Kidney capillary endothelial cell (primary cell): ENCODE measurements at places on chromosomes 2 and 18.

DNA sequence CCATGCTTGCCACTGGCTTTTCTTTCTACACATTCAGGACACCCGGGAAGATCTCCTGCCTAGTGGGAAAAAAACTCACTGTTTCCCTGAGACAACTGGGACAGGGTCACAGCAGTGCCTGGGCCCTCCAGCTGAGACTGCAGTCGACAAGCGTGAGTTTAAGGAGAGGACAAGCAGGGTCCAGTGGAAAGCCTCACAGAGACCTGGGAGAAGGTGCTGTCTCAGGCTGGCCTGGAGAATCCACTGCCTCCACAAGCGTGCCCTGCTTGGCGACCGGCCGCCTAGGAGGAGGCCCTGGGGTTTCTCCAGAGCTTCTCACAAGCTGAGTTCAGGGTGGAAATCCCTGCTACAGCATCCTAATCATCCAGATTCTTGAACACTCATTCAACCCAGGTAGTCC lies 519.6 kb upstream of the RAB6C start:
- DNase-seq = no peak

GRCh38 chr2:149104221-149104620 lies 65.7 kb downstream of the LYPD6B start:
- DNase-seq = no peak

GRCh38 chr2:23497536-23497935 lies 112.6 kb downstream of the KLHL29 start:
- no peak for DNase-seq

- DNase-seq = peak; percentile 16
Measured at GRCh38 chr18:24659827-24660720, 199.6 kb downstream of the HRH4 start.

- DNase-seq = no peak
Measured at GRCh38 chr2:202632682-202633290, 2.0 kb upstream of the FAM117B start.
